ENCODE measurements at places on chromosomes 11 and 22.

- ATAC-seq: no peak
Observed at GRCh38 chr11:128663824-128664223, 30.0 kb upstream of the FLI1 start.

DNA sequence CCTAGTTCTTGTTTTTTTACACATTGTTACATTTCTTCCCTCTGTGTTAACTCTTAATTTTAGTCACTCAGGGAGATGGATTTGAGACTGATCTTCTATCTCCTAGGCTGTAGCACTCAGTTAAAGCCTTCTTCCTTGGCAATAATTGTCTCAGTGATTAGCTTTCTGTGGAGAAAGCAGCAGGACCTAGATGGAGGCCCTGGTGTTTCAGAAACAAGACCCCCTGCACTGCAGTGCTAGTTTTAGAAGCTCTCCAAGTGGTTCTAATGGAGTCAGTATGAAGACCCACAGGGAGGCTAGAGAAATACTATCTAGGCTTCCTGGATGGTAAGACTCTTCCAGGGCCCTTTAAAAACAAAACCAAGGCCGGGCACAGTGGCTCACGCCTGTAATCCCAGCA lies 4.1 kb upstream of the PC start:
- ATAC-seq: no peak

DNA sequence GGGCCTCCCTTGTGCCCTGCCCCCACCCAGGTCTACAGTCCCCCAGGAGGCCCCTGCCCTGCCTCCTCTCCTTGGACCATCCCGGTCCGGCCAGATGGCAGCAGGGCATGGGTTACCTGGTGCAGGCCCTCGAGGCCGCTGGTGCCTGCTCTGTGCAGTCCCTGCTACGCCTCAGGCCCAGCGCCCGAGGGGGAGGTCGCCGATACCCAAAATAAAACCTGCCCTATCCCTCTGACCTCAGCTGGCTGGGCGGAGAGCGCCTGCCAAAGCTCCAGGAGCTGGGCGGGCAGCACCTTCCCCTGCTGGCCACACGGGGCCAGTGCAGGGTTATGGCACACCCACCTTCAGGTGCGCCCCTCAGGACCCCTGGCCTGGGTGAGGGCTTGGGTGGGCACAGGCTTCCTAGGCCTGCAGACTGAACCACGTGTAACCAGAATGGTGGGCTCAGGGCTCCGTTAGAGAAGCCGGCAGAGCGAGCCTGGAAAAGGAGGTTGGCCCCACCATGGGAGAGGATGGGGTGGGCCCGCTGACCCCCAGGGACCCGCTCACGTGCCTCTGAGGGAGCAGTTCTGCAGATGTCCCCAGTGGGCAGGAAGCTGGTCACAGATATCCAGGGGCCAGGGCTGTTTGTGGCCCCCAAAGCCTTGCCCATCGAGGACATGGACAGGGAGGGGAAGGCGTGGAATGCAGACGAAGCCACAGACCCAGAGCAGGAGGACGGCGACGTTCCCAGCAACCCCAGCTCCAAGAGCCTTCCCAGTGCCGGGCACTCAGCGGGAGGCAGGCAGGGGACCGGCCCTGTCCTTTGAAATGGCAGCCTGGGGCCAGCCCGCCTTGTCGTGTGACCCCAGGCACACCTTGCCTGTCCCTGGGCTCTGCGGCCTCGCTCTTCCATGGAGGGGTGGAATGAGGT lies 1.7 kb upstream of the TNNT3 start:
- peak; percentile 34 for ATAC-seq

GRCh38 chr22:34805771-34806170 lies 260.2 kb upstream of the ISX start:
- no peak for ATAC-seq

DNA sequence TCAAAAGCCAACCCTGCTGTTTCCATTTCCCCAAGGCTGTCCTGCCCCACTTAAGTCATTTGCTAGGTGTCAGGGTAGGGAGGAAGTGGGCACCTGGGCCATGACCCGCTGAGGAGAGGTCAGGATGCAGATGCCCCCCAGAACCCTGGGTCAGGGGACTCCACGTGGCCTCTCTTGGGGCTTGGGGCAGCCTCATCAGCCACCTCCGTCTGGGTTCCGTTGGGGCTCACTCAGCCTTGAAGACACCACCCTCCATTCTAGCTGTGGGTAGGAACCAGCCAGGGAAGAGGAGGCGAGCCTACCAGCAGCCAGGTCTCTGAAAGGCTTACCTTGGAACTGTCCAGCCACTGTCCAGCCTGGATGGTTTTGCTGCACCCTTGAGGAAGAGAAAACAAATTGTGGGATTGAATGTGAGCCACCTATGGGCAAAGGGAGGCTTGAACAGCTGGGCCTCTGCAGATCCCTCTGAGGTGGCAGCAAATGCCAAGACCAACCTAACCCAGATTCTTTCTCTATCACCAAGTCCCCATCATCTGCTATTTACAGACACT lies 2.5 kb downstream of the APOL4 start:
- no peak for ATAC-seq

GRCh38 chr11:120391854-120392253 lies 55.6 kb downstream of the ARHGEF12 start:
- ATAC-seq: no peak

DNA sequence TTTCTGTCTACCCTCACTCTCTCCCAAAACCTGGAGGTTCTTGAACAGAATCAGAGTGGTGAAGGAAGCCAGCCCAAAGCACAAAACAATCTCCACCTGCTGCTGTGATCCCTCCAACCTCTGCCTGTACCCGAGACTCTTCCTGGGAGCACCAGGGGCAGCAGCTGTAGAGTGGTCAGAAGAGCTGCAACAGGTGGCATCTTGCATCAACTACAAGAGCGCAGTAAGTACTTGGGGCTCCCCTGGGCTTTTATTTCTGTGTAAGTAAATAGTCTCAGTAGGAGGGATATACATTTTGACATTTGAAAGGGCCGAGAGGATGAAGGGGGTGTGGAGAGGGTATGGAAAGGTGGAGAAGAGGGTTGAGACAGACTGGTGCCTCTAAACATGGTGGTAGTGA lies 8.3 kb upstream of the UBQLNL start:
- no peak for ATAC-seq

- ATAC-seq: peak; percentile 72
Observed at GRCh38 chr11:65315204-65315865, 669 bp downstream of the CDC42EP2 start.

DNA sequence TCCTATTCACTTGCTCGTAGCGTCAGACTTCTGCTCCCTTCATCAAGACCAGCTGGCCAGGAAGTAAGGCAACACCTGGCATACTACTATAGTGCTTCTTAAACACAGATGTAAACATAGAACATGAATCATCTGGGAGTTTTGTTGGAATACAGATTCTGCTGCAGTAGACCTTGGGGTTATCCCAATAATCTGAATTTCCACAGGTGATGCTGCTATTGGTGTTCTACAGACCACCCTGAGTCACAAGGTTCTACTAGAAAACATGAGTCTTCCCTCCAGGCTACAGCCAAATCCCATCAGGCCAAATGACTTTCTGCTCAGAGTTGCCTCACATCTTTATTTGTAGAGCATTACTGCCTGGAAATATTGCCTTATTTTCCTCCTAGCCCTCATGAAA lies 175.2 kb downstream of the NELL1 start:
- ATAC-seq: no peak

DNA sequence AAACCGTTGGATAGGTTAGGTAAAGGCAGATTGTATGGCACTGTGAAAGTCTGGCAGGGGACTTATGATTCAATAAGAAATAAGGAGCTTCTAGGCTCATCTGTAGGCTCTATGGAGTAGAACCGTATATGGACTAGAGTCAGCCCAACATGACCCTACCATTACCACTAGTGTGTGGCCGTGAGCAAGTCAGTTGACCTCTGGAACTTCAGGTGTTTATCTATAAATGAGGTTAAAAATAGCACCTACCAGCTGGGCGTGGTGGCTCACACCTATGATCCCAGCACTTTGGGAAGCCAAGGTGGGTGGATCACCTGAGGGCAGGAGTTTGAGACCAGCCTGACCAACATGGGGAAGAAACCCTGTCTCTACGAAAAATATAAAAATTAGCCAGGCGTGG lies 4.4 kb downstream of the HINFP start:
- no peak for ATAC-seq

GRCh38 chr11:106456647-106457046 lies 379.2 kb downstream of the AASDHPPT start:
- no peak for ATAC-seq

DNA sequence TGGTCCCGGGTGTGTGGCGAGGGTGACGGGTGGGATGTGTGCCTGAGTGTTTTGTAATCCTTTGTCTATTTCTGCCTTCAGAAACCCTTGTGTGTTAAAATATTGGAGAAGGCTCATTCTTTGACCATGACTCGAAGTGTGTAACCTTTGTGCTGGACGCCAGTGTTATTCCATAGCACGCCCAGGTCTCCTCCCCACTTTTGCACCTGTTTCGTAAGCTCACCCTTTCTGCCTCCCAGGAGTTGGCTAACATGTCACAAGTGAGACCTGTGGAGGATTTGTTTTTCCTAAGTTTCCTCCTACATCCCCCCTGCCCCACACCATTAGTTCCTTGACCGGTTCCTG lies 382 bp downstream of the C11orf54 start:
- ATAC-seq: no peak

GRCh38 chr11:95247127-95247684 lies 16.2 kb upstream of the SESN3 start:
- no peak for ATAC-seq

- no peak for ATAC-seq
Observed at GRCh38 chr11:20342347-20343141, 21.0 kb upstream of the HTATIP2 start.

DNA sequence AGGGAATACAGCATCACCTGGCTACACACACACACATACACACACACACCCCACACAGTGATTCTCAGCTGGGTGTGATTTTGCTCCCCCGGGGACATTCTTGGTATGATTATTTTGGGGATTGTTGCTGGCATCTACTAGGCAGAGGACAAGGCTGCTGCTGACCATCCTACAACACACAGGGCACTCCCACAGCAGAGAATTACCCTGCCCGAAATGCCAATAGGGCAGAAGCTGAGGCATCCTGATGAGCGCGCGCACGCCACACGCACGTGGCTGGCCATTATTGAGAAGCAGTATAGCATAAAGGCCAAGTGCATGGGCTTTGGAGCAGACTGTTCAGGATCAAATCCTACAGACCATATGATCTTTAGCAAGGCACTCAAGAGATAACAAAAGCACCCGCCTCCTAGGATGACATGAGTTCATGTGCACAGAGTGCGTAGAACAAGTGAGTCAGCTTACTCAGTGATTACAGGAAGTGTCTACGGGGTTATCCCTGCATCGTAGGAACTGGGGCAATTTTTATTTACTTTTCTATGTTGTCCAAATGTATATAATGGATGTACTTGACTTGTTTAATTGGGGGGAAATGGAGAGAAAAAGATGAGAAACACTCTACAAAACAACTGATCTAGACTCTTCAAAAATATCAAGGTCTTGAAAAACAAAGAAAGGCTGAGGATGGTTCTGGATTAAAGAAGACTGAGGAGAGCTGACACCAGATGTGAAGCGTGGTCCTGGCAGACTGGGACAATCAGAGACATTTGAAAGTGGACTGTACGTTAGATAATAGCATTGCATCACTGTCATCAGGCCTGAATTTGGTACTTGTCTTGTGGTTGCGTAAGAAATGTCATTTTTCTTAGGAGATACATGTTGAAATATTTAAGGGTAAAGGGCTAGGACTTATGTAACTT lies 7.2 kb upstream of the EHD1 start:
- peak; percentile 92 for ATAC-seq

GRCh38 chr11:65204143-65204542 lies 22.4 kb downstream of the CAPN1 start:
- no peak for ATAC-seq

DNA sequence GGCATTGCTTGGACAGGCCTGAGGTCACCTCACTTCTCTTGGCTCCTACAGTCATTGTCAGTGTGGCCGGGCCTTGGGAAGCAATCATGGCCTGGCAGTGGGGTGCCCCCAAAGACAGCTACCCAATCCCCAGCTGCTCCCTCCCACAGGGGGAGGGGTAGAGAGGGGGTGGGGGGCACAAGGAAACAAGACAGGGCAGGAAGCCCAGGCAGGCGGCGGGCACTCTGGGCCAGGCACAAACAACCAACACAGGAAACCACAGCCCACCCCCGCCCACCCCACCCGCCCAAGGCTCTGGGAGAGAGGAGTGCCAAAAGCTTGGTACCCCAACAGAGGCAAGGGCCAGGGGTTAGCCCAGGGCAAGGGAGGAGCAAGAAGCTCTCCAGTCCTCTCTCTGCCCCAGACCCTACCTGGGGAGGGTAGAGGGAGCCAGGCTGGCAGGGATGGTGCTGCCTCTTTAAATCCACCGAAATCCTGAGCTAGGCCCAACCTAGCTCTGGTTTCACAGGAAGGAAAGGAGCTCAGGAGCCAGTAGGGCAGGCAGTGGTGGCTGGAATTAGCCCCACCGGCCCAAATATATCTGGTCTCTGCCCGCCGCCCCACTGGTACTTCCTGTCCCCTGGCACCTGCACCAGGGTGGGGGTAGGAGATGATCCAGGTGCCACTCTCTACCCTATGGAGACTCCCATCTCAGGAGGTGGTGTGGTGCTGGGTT lies 12.2 kb downstream of the BCL9L start:
- ATAC-seq: no peak

- no peak for ATAC-seq
Observed at GRCh38 chr11:69439127-69439526, 42.3 kb upstream of the LINC01488 start.

DNA sequence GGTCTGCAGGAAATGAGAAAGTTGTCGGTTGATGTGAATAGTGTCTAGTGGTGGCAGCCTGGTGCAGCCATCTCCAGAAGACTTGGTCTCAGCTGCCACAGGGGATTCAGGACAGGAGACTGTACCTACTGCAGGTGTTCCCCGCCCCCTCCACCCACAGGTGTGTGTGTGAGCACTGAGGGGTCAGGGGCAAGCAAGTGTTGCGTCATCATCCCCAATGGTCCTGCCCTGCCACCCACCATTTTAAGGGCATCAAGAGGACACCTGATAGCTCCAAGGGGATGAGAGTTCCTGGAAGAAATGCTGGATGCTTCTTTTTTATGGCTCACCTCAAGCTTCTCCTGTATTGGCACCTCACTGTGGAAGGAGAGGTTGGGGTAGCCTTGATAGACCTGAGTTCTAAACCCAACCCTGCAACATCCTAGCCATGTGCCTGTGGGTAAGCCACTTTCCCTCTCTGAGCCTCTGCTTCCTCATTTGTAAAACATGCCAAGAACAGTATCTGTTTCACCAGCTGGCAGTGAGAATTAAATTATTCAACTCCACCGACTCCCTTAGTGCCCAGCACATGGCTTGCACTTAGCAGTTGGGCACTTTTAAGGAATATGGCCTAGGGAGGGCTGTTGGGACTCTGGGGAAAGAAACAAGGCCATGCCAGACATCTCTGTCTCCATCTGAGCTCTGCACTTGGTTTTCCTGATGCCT lies 6.1 kb downstream of the C11orf91 start:
- no peak for ATAC-seq

DNA sequence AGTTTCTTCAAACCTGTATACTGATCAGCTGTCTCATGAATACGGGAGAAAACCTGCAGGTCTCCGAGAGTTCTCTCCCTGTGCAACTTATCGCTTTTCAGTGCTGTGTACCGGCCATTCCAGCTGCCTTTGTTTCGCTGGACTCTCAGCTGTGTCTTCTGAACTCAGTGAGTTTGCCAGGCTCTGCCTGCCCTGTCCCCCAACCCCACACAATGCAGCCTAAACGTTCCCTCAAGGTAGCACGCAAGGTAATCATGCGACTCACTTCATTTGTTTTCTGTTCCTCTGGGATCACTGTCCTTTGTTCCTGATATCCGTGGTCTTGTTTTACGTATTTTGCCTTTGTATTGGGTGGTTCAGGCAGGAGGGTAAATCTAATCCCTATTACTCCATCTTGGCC lies 13.5 kb downstream of the RBM7 start:
- no peak for ATAC-seq

- no peak for ATAC-seq
Observed at GRCh38 chr22:24975813-24976341, 23.4 kb downstream of the KIAA1671 start.

GRCh38 chr11:31236143-31236542 lies 133.4 kb downstream of the DCDC1 start:
- no peak for ATAC-seq

All from activated CD4-positive, CD25-positive, alpha-beta regulatory T cell treated with anti-CD3 and anti-CD28 coated beads, Interleukin-2, amount 50 U/mL, for 24 hours (primary cell).